ENCODE measurements at places on chromosomes 2 and 18.
A peak's percentile ranks its signal among the peaks of the same experiment; 100 is the strongest.

DNA sequence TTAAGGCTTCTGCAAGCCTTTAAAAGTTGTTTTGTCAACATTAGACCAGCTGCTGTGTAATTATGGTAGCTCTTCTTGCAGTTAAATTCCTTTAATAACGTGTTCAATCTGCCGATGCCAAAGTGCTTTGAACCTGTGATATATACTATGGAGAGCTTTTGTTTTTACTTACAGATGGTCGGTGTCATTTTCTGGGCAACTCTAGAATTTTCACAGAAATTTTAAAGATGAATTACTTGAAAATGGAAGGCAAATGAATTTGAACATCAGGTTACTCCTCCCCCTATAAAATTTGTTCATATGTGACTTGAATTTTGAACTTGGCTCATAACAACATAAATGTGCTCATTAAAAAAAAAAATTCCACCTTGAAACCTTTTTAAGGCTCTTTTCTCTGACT, 23.0 kb downstream of the LYPD6 start:
- DNase-seq = no peak

- DNase-seq = no peak
Observed at GRCh38 chr2:147567136-147567535, 277.7 kb upstream of the ACVR2A start.

- DNase-seq = peak; percentile 11
Observed at GRCh38 chr2:226556050-226556449, 243.6 kb downstream of the IRS1 start.

GRCh38 chr2:3278521-3279218, 98.9 kb downstream of the EIPR1 start:
- DNase-seq = no peak

- DNase-seq = no peak
Observed at GRCh38 chr18:40821596-40822243, 1133.3 kb upstream of the PIK3C3 start.

DNA sequence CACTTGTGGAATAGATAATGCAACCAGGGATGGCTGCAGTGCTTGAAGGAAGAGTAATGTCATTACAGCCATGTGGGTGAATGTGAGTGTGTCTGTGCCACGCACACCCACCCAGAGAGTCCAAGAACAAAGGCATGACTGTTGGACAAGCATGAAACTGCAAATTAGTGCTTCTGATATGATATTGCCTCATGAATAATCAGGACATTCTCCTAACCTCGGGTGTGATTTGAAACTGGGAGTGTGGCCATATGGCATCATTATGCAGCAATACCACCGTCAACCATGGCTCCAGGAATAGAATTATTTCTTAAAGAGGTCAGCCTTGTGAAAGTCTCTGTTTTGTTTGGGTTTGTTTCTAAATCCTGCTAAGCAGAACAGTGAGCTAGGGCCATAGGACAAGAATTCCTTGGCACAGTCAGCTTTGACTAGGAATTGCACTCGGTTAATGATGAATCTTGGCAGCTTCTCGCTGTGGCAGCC, 678.0 kb upstream of the RAB6C start:
- no peak for DNase-seq

- DNase-seq = no peak
Observed at GRCh38 chr18:75618146-75618545, 190.6 kb upstream of the SMIM21 start.

DNA sequence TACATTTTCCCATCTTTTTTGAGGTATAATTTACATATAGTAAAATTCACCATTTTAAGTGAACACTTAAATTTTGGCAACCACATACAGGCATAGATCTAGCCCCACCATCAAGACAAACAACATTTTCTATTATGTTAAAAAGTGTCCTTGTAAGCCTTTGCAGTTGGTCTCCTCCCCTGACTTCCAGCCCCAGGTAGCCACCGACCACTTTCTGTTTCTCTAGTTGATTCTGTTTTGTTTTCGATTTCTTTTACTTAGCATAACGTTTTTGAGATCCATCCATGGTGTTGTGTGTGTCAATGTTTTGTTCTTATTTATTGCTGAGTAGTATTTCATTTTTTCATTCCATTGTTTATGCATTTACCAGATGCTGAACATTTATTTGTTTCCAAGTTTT, 135.5 kb upstream of the FOSL2 start:
- no peak for DNase-seq

DNA sequence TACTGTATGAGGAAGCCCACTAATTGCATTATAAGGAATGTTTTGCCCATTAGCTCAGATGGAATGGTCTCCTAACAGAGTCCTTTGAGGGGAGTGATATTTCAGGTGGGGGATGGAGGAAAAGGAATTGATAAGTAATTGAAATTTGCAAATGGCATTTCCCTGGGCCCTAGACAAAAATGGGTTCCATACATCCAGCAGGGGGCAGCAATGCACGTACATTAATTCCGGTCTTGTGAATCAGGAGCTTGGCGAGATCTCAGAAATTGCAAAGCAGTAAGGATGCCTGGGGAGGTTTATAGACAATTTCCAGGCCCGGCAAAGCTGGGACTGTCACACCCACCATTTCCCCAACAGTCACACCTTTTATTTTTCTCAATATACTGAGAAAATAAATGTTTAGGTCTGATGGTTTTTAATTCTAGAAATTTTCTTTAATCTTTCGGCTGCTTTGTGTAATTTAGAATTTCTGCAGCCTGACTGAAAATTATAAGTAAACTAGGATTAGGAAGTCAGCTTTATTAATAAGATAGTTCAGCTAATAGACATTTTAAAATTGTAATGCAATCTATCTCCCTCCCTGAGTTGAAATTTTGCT, 122.8 kb downstream of the LYPD1 start:
- peak; percentile 62 for DNase-seq

DNA sequence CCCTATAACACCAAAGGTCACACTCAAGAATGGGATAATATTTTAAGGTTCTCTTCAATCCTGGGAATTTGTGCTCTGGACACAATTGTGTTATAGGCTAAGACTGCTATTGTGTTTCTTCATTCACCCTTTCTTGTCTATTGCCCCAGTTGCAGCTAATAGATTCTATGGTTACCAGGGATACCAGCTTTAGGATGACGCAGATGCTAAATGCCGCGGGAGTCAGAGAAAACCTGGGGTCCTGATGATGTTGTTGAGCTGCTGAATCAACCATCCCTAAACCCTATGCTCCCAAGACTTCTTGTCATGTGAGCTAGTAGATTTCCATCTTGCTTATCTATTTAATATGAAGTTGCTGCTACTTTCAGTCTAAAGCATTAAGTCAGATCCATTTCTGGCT, 5.4 kb downstream of the CRYGD start:
- DNase-seq = no peak

DNA sequence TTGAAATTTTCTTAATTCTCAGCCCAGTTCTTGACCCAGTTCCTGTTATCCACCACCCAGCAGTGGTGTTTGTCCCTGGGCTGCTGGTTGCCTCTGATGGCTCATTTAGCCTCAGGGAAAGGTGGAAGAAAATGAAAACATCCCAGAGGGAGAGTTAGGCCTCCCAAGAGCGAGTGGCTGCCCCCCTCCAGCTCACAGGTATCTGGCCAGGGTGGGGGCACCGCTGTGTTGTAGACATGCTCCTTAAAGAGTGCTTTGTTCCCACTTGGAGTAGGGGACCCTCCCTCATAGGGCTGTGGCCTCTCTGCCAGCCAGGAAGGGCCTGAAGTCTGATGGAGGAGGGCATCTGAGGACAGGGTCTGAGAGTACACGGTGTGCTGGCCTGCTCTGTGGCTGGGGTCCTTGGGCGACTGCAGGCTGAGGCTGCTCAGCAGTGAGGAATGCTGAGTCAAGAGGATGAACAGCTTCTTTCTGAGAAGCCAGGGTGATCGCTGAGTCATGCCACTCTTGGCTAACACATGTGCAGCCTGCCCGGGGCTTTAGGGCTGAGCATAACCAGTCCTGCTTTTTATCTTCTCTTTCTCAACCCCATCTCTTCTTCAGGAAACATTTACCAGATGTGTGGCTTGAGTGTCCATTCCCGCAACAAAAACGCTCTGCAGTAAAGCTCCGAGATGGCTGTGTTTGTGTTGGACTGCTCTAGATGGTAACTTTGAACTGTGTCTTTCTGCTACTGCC, 72.3 kb downstream of the IL1R2 start:
- DNase-seq = peak; percentile 100

DNA sequence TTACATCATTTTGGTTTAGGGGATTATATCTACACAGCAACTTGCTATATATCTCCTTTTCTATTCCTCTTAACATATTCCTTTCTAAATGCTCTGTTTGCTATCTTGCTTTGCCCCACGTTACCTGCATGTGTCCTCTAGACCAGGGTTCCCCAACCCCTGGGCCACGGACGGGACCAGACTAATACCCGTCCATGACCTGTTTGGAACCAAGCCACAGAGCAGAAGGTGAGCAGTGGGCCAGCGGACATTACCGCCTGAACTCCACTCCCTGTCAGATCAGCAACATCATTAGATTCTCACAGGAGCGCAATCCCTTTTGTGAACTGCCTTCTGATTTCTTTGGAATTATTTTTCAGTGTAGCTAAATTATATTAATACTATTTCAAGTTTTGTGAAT, 66.7 kb downstream of the KCMF1 start:
- DNase-seq = no peak

DNA sequence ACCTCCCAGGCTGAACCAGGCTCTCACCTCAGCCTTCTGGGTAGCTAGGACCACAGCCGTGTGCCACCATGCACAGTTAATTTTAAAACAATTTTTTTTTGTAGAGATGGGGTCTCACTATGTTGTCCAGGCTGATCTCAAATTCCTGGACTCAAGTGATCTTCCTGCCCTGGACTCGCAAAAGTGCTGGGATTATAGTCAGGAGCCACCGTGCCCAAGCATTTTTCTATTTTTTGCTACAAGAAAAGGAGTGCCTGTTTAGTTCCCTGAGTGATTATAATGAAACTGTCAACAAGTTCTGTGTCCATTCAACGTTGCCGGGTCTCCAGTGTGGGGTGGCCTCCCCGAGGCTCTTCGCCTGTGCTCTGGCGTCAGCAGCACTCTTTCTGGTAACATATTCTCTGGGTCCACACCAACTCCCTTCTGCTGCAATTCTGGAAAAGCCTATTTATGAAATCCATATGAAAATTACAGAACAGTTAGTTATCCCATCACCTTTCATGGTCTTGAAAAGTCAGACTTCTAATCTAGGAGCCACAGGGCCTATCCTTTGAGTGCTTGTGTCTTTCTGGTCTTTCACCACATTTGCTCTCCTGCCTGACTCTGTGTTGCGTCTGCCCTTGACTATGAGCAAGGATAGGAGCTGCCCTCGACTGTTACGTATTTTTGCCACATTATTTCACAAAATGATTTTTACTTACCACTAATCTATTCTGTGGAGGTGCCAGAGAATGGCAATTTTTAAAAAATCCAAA, 172.7 kb downstream of the SOCS6 start:
- no peak for DNase-seq

GRCh38 chr2:141554810-141555209, 576.0 kb downstream of the LRP1B start:
- DNase-seq = peak; percentile 66

GRCh38 chr2:187208199-187208785, 239.8 kb downstream of the CALCRL start:
- DNase-seq = no peak

GRCh38 chr2:144078106-144078505, 441.8 kb downstream of the ZEB2 start:
- DNase-seq = peak; percentile 69

DNA sequence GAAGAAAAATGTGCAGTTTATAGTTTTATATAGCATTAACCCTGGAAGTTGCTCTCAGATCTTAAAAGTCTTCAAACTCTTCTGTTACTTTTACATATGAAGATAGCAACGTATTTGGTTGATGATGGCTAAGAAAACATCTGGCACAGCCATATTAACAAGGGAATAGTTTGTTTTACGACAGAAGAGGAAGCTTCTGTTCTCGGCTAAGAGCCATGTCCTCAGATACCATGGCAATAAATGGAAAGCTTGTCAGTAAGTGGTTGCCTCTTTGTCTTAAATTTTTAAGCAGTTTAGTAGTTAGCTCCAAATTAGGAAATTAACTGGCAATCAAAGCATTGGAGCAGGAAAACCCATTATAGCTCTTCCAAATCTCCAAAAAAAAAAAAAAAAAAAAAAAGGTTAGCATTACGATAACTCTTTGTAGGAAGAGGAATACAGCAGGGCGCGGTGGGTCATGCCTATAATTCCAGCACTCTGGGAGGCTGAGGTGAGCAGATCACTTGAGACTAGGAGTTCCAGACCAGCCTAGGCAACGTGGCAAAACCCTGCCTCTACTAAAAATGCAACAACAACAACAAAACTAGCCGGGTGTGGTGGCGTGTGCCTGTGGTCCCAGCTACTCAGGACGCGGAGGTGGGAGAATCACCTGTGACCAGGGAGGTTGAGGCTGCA, 4.5 kb upstream of the STON1 start:
- DNase-seq = peak; percentile 56

DNA sequence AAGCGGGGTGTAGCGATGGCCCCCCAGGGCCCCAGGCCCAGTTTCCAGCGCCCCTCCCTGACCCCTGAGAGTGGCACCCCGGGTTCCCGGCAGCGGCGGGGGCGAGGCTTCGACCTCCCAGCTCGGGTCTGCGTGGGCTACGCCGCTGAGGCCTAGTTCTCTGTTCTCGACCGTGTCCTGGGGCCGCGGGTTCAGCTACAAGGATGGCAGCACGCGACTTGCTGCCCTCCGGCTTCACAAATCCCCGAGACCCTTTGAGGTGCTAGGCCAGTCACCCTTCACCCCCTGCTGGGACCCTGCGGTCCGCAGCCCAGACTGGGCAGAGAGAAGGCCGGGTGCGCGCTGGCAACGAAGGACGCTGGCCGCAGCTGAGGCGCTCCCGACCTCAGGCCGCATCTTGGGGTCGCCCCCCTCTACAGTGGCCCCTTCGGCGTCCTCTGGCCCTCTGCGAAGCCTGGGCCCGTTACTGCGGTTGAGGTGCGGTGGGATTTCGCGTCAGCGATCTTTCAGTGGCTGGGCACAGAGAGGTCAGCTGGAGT, 1.2 kb downstream of the OTX1 start:
- DNase-seq = no peak

- no peak for DNase-seq
Observed at GRCh38 chr2:68980956-68981355, 6.5 kb downstream of the GKN1 start.

DNA sequence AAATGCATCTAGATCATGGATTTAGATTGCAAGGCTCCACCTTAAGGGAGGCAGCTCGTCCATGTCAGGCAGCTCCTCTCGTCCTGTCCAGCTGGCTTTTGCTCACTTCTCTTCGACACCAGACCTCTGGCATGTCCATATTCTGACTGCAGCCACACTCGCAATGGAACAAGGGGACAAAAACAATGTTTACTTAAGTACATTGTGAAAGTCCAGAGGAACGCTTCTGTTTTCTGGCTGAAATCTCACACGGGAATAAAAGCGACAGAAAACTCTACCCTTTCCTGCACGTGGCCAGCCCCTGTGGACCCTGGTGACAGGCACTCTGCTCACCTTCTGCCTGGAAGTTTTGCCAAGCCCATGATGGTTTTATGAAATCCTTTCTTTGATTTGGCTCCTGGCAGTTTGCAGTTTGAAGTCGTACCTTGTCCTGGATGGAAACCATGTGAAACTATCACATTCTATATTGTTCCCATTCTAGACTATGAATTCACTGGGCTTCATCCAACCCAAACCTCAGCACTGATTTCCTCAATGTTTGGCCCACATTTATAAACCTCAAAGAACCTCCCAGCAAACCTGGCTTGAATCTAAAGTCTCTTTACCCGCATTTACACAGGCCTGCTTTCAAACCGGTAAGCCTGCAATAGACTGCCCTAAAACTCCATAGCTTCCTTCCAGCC, 134.3 kb upstream of the PIEZO2 start:
- no peak for DNase-seq
